Ammon's horn (tissue), 1 donor: ENCODE measurements at places on chromosomes 6 and 20.

DNA sequence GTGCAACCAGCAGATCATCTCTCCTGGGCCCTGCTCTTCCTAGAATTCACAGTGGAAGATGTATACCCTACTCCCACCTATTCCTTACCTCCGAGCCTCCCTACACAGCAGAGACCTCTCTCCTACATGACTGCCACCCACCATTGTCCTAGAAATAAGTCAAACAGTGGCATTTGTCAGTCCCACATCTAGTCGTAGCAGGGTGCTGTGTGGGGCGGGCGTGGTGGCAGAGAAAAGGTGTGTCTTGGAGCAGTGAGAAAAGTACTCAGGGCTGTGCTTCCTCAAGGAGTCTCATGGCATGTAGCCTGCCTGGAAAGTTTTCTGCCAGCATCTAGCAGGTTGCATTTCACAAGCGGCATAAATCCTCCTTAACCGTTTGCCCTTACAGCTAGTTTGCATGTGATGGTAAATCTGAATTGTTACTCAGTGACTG is 59.4 kb upstream of the PTGIS start:
- DNase-seq, result no peak

GRCh38 chr6:105757512-105758200 is 328.5 kb upstream of the PRDM1 start:
- DNase-seq, result no peak

DNA sequence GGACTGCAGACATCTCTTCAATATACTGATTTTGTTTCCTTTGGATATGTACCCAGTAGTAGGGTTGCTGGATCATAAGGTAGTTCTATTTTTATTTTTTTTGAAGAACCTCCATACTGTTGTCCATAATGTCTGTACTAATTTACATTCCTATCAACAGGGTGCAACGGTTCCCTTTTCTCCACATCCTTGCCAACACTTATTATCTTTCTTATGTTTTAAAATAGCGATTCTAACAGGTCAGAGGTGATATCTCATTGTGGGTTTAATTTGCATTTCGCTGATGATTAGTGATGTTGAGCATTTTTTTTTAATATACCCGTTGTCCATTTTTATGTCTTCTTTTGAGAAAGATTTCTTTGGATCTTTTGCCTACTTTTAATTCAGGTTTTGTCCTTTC is 2.0 kb upstream of the TP53RK start:
- no peak for DNase-seq

- DNase-seq, result peak; percentile 87
Measured at GRCh38 chr20:32483351-32484224, 101.5 kb downstream of the NOL4L start.

DNA sequence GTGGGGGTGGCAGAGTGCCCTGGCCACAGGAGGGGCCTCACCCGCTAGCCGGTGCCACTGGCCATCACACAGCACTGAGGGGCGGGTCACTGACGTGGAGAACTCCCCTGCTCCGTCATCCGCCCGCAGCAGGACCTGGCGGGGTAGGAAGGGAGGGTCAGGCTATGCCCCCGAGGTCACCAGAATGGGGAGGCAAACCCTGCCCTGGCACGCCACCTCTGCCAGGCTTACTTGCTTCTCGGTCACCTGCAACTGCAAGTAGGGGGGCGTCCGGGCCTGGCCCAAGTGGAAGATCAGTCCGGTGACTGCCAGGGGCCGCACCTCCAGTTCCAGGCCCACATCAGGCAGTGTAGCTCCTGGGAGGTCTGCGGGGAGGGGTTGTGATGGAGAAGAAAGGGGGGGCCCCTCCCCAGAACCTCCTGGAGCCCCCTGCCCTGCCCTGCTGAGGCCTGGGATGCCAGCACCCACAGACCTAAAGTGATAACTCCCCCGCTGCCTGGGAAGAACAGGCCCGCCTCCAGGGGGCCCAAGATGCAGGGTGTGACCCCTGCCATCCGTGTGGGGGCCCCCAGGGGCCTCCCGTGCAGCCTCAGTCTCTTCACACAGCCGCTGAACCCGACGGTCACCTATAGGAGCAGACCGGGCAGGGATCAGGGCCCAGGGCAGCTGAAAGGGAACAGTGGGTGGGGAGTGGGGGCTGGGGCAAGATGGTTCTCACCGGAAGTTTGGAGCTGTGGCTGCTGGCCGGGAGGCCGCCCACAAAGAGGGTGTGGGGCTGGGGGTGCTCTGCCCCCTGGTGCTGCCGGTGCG is 7.4 kb downstream of the ADRM1 start:
- no peak for DNase-seq

DNA sequence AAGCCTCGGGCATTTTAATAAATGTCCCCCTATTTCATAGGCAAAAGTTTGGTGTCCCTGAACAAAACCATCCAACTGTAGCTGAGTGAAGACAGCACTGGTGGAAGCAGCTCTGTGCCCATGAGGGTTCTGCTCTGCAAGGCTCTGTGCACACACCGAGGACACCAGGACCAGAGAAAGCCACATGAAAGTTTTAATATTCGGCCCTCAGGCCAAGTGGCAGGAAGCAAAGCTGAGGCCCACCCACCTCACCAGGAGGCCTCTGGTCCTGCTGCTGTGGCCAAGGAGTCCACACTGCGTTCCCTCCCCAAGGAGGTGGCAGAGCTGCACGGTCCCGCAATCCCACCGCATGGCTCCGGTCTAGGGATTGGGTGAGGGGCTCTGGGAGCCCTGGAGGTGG is 62.6 kb upstream of the RPS6KA2 start:
- DNase-seq, result no peak

DNA sequence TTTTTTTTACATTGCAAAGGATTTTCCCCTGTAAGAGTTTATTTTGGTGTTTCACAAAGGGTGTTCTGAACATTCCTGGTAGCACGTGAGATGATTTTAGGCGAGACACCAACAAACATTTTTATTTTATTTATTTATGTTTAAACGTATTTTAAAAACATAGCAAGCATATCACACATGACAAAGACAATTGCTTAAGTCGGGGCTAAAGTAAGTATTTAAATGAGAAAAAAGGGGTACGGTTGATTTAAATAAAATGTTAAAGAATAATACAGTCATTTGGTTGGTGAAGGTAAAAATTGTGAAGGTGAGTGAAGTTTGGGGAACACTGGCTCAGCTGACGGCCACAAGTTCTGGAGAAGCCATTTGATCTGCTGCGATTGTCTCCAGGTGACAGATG is 129.7 kb downstream of the BMP7 start:
- DNase-seq, result no peak

DNA sequence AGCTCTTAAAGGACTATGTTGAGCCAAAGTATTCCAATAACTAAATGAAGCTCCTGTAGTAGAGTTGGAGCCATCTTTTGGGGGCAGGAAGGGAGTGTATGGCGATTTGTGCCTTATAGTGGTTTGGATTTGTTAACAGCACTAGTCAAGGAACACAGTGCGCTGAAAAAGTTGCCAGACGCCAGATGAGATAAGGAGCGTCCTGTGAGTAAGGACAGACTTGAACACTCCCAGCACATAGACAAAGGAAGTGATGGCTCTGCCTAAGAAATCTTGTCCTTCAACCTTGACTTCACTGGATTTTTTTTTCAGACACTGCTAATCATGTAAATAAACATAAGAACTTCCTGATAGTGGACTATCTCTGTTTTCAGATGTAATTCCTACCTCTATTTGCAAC is 136.9 kb downstream of the TRMT11 start:
- DNase-seq, result no peak

DNA sequence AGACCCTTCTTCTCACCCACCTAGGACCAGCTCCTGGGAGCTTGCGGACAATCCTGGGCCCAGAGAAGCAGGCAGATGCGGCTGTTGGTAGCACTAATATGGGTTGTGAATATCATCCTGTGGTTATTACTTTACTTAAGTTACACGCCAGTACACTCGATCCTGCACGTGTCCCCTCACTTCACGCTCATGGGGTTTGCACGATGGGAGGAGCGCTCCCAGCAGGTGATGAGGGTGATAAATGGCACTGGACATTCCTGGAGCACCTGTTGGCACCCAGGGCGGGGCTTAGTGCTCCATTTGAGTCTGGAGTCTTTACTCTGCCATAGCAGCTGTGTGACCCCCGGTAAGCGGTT is 335.1 kb downstream of the PREX1 start:
- DNase-seq, result no peak

- no peak for DNase-seq
Measured at GRCh38 chr6:98036344-98036923, 753.4 kb upstream of the MMS22L start.

DNA sequence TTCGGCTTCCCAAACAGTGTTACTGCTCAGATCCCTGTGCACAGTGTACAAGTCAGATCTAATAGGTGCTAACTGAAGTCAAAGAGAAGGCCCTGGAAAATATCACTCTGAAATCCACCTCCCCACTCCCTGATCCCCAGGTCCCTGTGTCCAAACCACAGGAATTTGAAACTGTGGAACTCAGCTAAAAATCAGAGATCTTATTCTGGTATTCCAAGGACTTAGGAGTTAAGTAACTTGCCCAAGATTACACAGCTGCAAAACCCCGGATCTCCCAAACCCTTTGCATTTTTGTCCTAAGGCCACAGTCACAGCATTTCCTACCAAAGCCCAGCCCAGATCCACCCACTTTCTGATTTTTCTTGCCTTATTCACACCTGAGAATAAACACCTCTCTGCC is 32.3 kb upstream of the SLC23A2 start:
- DNase-seq, result no peak

DNA sequence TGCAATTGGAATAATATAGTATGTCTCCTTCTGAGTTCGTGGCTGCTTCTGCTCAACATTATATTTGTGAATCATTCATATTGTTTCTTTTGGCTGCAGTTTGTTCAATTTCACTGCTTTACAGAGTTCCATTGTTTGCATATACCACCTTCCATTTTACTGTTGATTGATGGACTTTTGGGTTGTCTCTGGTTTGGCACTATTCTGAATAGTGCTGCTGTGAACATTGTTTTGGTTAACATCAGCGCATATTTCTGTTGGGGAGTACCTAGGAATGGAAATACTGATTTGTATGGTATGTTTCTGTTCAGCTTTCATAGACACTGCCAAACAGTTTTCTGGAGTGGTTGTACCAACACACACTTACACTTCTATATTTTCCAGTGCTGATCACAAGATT is 46.9 kb downstream of the UST start:
- no peak for DNase-seq

- DNase-seq, result no peak
Measured at GRCh38 chr6:85464722-85465150, 14.9 kb downstream of the NT5E start.

GRCh38 chr20:21101453-21101931 is 4.7 kb downstream of the LINC00237 start:
- DNase-seq, result peak; percentile 12

- DNase-seq, result no peak
Measured at GRCh38 chr6:128347123-128347522, 173.3 kb downstream of the PTPRK start.

- no peak for DNase-seq
Measured at GRCh38 chr6:120328521-120328920, 979.0 kb upstream of the MAN1A1 start.

GRCh38 chr6:144331491-144331969 is 46.4 kb downstream of the UTRN start:
- no peak for DNase-seq

- no peak for DNase-seq
Measured at GRCh38 chr20:17568045-17568788, 1.7 kb upstream of the DSTN start.

DNA sequence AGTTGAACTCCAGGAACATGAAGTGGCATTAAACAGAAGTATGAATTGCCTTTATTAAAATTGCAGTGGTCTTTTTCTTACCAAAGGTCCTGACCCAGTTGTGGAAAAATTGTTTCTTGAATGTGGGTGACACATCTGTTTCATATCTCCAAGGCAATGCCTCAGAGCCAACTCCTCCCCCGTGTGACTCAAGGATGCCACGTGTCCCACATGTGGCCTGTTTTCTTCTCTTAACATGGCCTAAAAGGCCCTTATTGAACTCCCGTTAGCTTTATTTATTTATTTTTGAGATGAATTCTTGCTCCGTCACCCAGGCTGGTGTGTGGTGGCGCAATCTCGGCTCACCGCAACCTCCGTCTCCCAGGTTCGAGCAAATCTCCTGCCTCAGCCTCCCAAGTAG is 128.4 kb upstream of the ESR1 start:
- DNase-seq, result no peak

DNA sequence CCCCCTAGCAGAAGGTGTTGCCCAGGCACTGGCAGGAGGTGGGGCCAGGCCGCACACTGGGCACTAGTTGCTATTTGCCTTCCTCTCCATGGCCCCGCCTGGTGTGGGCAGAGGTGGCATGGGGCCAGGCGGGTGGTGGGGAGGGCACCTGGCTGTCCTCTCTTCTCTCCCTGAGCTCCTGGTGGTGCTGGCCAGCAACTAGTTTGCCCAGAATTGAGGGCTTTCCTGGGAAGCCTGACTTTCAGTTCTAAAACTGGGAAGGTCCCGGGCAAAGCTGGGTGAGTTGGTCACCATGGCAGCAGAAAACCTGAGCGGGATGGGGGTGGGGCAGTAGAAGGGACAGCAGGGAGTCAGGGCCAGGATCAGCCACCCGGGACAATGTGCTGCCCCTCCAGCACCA is 48.2 kb downstream of the RBM38 start:
- DNase-seq, result peak; percentile 72

- no peak for DNase-seq
Measured at GRCh38 chr20:51667002-51667408, 101.2 kb downstream of the ATP9A start.

GRCh38 chr20:17128206-17128605 is 98.6 kb upstream of the PCSK2 start:
- DNase-seq, result no peak

- DNase-seq, result no peak
Measured at GRCh38 chr20:37396416-37397075, 50.6 kb downstream of the SRC start.

DNA sequence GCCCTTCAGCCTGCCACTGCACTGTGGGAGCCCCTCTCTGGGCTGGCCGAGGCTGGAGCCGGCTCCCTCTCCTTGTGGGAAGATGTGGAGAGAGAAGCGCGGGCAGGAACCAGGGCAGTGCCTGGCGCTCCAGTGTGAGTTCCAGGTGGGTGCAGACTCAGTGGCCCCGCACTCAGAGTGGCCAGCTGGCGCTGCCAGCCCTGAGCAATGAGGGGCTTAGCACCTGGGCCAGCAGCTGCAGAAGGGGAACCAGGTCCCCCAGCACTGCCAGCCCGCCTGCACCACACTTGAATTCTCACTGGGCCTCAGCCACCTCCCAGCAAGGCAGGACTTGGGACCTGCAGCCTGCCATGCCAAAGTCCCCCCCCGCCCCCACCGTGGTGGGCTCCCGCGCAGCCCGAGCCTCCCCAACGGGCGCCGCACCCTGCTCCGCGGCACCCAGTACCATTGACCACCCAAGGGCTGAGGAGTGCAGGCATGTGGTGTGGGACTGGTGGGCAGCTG is 205.9 kb downstream of the CLVS2 start:
- DNase-seq, result no peak

DNA sequence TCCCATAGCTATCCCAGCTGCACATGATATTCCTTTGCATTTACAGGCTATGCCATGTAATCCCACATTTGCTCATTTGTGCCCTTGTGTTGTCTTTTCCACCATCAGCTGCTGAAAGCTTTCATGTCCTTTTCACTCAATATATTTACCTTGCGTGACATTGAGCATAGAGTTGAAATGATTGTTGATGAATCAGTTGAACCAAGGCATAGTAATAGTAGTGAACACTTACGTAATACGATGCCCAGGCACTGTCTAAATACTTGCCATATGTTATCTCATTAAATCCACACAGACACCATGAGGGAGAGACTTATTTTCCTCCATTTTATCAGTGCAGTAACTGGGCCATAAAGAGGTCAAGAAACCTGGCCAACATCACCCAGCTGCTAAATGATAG is 13.1 kb downstream of the RNF8 start:
- no peak for DNase-seq
